ENCODE measurements at places on chromosomes 2 and 18.

- H3K4me1 ChIP-seq = peaks cover 20% of the 10 kb centered on the region
- peaks cover 16% of the 10 kb centered on the region for H3K36me3 ChIP-seq
- no peak overlapping the region for H3K27ac ChIP-seq
- DNase-seq = no peak
- H3K27me3 ChIP-seq = peaks cover 9% of the 10 kb centered on the region
These were observed 2.2 kb downstream of the IMPACT start for GRCh38 chr18:24428709-24429108.

DNA sequence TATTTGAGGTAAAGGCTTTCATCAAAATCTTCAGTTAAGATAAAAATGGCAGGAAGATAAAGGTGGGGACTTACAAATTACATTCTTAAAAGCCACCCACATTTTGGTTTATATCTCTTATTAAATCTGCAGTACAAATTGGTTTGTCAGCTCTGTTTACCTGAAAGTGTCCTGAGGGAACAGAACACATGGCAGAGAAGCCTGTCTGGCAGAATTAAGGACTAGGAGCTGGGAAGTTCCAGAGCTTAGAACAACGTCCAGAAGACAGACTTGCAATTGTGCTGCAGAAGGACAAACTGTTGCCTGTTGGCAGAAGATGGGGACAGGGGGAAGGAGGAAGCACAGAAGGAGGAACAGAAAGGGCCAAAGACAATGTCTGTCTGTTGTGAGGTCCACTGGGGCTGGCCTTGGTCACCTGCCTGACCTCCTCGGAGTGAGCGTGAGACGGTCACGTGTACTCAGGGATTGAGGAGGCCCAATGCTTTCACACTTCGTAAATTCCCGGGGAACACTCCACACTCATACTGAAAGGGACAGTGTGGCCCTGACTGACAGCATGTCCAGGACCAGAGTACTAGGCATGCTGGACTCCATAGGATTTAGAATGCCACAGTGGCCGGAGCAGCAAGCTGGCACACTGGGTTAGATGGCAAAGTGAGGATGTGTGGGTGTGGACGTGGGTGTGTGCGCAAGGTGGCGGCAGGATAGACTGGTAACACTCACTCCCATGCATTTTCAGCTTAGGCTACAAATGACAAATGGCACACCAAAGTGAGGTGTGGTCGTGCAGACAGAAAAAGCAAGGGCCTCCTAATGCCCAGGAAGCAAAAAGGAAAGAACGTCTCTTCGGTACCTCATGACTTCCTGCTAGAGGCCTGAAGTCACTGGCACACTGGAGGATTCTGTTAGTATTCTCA is 210.9 kb upstream of the REV1 start:
- H3K27ac ChIP-seq = no peak overlapping the region
- no peaks in the 10 kb centered on the region for H3K27me3 ChIP-seq
- H3K4me1 ChIP-seq = peaks cover 43% of the 10 kb centered on the region
- DNase-seq = peak; percentile 63

DNA sequence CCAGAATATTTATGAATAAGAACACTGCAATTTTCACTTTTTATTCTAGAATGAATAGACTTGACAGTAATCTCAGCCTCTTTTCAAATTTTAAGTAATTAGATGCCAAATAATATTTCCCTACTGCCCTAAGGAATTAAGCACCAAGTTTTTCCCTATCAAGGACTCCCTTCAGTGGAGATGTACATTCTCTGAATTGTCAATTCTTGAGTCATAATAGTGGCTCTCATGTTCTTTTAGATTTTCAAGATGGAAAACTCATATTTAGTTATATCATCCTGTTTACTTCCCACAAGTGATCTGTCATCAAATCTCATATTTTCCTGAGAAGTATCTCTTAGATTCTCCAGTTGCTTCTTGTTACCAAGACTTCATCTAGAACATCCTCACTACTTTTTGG is 1248.9 kb upstream of the CHAC2 start:
- H3K27me3 ChIP-seq = no peaks in the 10 kb centered on the region
- no peak overlapping the region for H3K4me3 ChIP-seq
- DNase-seq = no peak
- peaks cover 10% of the 10 kb centered on the region for H3K4me1 ChIP-seq
- no peak overlapping the region for H3K27ac ChIP-seq

DNA sequence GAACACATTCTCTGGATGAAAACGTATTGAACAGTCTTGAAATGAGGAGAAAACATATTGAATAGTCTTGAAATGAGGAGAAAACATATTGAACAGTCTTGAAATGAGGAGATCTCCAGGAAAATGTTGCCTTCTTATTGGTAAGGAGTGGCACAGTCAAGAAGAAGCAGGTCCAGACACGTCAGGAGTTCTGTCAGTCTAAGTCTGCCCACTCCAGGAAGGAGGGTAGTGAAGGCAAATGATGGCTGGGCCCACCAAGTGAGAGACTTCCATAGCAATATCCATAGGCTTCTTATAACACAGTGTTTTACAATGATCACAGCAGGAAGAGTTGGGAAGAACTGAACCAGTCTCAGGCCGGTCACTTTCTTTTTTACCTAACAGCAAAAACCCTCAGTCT is 316.2 kb downstream of the ETAA1 start:
- no peak overlapping the region for H3K4me3 ChIP-seq
- no peaks in the 10 kb centered on the region for H3K36me3 ChIP-seq
- H3K4me1 ChIP-seq = no peaks in the 10 kb centered on the region
- DNase-seq = no peak
- no peak overlapping the region for H3K27ac ChIP-seq

GRCh38 chr2:42052702-42053481 is 5.1 kb downstream of the PKDCC start:
- H3K4me3 ChIP-seq = no peak overlapping the region
- DNase-seq = no peak
- H3K27me3 ChIP-seq = no peaks in the 10 kb centered on the region
- peaks cover 18% of the 10 kb centered on the region for H3K36me3 ChIP-seq
- H3K27ac ChIP-seq = peak overlapping the region; percentile 38
- peaks cover 47% of the 10 kb centered on the region for H3K4me1 ChIP-seq

DNA sequence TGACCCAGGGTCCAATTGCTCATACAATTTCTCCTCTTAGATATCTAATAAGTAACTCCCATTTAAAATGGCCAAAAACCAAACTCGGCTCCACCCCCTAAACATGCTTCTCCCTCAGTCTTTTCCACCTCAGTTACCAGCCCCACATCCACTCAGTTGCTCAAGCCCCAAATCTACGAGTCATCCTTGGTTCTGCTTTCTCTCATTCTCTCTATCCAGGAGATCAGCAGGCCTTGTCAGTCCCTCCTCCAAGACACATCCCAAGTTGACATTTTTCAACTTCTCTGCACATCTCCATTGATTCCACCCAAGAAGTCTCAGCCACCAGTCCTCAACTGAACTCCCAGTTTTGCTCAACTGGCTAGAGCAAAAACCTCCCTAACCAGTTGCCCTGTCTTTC is 40.5 kb upstream of the RTN4 start:
- no peaks in the 10 kb centered on the region for H3K27me3 ChIP-seq
- no peaks in the 10 kb centered on the region for H3K36me3 ChIP-seq
- H3K4me1 ChIP-seq = peaks cover 28% of the 10 kb centered on the region
- no peak for DNase-seq

DNA sequence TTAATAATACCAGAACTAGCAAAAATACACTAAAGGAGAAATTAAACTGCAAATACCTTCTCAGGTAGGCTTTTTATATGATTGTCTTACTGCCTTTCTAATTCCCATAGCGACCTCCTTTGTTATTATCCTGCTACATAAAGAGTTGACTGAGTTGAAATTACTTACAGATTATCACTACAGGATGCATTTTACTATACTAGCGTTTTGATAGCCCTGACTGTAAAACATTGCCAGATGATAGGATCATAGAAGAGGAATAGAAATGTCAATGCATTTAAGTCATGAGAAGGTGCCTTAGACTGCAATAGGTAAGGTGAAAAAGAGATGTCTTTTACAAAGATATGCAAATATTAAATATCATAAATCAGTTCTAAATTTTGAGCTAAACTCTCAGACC is 639.7 kb downstream of the NRXN1 start:
- no peak overlapping the region for H3K27ac ChIP-seq
- H3K4me3 ChIP-seq = no peak overlapping the region
- H3K4me1 ChIP-seq = no peaks in the 10 kb centered on the region
- H3K36me3 ChIP-seq = no peaks in the 10 kb centered on the region

DNA sequence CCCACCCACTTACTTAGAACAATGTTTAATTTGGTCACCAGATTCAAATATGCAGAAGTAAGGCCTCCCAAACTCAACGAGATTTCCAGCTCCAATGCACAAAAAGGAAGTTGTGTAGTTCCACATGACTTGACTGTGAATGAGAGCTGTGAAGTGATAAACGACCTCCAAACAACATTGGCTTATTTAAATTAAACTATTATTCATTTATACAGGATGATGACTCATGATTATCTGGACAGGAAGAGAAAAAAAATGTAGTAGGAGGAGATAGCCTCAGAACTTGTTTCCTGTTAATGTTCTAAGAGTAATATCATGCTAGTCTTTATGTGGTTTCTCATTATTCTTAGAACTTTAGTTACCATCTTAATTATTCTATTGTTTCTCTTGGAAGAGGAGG is 237.3 kb downstream of the C1D start:
- no peak for DNase-seq
- H3K27ac ChIP-seq = no peak overlapping the region
- peaks cover 5% of the 10 kb centered on the region for H3K4me1 ChIP-seq
- H3K27me3 ChIP-seq = no peaks in the 10 kb centered on the region

DNA sequence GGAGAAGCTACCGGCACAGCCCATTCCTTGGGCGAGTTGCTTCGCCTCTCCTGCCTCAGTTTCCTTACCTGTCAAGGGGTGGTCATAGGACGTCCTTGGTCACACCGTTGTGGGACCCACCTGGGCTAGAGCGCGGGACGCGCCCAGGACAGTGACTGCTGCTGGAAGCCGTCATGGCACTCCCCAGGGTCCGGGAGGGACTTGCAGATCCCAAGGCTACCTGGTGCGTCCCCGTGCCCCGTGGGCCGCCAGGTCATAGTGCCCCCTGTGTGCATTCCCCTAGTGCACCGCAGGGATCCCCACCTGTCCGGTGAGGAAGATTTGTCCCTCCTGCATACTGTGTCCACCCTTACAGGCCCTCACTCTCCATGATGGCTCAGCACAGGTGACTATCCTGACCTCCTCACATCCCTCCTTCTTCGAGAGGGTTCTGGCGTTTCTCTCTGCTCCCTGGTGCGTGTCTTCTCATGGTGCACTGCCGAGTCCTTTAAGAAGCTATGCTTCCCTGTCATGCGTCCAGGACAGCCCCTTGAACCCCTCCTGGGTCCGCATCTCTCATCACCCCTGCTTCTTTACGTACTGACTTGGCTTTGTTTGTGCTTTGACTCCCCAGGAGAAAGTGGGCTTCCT is 886 bp upstream of the STK25 start:
- no peak for DNase-seq
- peaks cover 34% of the 10 kb centered on the region for H3K4me1 ChIP-seq
- peak overlapping the region; percentile 67 for H3K27ac ChIP-seq
- H3K27me3 ChIP-seq = no peaks in the 10 kb centered on the region
- peak overlapping the region; percentile 73 for H3K4me3 ChIP-seq

DNA sequence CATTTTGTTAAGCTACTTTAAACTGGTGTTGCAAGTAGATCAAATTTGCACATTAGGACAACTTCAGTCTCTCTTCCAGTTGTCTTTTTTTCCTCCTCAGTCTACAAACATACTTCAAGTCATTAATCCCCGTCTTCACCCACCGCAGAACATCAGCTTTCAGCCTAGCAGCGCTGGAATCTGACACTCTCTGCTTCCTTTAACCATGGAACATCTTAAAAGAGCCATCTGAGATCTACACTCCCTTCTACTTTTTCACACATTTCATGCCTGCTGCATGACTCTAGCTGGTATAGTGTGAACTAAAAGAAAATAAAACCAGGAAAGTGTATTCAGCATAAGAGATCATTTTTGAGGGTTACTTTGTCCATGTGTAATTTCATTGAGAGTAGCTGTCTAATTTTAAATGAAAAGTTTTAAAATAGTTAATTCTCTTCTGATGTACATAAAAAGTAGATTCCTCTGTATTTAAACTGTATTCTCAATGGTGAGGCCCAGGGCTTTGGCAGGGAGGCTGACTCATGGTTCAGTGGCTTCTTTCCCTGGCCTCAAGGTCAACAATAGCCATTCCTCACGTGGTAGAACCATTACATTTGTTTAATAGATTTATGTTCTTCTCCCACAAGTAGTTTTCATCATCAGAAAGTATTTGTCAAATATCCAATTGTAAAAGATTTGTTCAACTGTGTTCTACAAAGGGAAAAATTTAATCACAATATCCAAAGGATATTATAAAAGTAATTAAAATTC is 16.5 kb downstream of the SGPP2 start:
- no peaks in the 10 kb centered on the region for H3K36me3 ChIP-seq
- H3K27me3 ChIP-seq = no peaks in the 10 kb centered on the region
- no peak overlapping the region for H3K27ac ChIP-seq

DNA sequence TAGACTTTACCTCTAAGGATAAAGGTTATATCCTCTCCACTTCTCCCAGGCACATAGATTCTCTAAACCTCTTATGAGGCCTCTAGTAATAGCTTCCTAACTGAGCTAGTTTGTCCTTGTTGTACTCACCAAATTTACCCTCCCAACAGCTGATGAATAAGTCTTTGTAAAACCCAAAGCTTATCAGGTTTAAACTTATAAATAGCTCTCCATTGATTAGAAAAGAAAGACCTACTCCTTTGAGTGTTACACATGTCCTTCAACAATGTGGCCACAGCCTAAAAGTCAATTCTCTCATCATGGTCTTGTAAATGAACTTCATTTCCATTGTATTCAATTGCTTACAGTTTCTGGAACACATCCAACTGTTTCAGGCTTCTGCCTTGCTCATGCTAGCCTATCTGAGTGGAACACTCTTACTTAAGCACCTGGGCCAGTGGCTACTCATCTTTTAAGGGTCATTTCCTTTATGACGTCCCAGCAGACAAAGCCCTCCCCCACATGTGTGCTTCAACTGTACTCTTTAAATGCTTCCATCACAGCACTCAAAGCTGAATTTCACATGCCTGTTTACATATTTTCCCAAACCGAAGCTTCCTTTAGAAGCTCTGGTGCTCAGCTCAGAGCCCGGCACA is 131.6 kb downstream of the CDH2 start:
- no peak overlapping the region for H3K27ac ChIP-seq
- no peak overlapping the region for H3K4me3 ChIP-seq
- H3K27me3 ChIP-seq = no peaks in the 10 kb centered on the region
- no peak for DNase-seq

- no peak overlapping the region for H3K27ac ChIP-seq
- H3K36me3 ChIP-seq = no peaks in the 10 kb centered on the region
- H3K4me3 ChIP-seq = no peak overlapping the region
These were observed 10.6 kb downstream of the TMEM178A start for GRCh38 chr2:39676342-39676741.

DNA sequence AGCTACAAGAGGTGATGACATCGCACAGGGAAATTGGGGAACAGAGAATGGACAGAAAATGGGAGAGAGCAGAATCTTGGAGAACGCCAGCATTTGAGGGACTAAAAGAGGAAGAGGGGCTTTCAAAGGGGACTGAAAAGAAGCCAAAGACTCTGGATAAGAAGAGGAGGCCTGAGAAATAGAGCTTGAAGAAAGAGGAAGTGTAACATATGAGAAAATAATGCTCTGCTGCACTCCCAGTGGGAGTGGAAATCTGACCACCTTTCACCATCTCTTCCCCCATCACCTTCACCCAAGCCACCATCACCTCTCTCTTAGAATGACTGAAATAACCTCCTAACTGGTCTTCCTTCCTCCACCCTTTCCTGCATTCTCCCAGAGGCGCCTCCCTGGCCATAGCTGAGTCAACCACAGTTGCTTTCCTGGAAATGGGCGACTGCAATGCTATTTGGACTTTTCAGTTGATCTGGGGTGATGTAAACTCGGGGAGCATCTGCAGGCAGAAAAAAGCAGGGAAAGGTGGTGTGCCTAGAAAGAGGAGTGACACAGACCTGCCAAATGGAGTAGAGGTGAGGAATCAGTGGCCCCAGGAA is 16.8 kb downstream of the CXCR1 start:
- H3K36me3 ChIP-seq = no peaks in the 10 kb centered on the region
- H3K4me3 ChIP-seq = no peak overlapping the region
- DNase-seq = no peak
- peaks cover 61% of the 10 kb centered on the region for H3K27me3 ChIP-seq
- H3K4me1 ChIP-seq = no peaks in the 10 kb centered on the region
- H3K27ac ChIP-seq = no peak overlapping the region

Measured in osteocyte (in vitro differentiated cells).